ENCODE measurements at places on chromosomes 3 and 15. TPM values are rescaled to one million over a fixed set of nuclear protein-coding genes. Genes with fewer than 3 reads are reported as not detected.

DNA sequence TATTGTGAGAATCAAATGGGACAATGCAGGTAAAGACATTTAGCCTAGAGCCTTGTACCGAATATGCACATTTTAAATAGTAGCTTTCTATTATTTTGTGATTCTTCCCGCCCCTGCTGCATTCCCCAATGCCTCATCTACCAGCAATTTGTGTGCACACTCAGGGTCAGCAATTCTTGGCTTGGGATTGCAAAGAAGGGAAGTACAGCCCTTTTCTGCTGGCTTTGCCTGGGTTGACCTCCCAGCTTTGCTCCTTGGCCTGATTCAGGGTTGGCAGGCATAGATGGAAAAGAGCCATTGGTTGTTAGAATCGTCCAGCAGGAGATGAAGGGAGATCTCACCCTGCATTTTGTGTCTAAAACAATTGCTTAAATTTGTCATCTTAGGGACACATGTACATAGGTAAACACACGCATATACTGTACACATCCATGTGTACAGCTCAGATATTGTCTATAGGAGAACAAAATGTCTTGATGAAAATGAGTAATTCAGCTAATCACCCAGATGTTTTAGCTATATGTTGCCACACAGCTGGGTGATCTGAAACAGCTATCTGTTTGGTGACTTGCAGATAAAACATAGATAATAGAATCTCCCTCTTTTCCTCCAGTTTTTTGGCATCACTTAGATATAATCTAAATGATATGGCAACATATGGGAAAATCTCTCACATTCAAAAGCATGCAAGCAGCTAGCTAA, 340.9 kb upstream of the TBL1XR1 start:
- H3K4me3 ChIP-seq, result no peak overlapping the region
- H3K4me1 ChIP-seq, result peaks cover 22% of the 10 kb centered on the region
- no peak for DNase-seq
- peak overlapping the region; percentile 65 for H3K27ac ChIP-seq
- no peaks in the 10 kb centered on the region for H3K36me3 ChIP-seq
- no peaks in the 10 kb centered on the region for H3K27me3 ChIP-seq

SLC15A2 gene
- 13.2 TPM for total RNA-seq

DNA sequence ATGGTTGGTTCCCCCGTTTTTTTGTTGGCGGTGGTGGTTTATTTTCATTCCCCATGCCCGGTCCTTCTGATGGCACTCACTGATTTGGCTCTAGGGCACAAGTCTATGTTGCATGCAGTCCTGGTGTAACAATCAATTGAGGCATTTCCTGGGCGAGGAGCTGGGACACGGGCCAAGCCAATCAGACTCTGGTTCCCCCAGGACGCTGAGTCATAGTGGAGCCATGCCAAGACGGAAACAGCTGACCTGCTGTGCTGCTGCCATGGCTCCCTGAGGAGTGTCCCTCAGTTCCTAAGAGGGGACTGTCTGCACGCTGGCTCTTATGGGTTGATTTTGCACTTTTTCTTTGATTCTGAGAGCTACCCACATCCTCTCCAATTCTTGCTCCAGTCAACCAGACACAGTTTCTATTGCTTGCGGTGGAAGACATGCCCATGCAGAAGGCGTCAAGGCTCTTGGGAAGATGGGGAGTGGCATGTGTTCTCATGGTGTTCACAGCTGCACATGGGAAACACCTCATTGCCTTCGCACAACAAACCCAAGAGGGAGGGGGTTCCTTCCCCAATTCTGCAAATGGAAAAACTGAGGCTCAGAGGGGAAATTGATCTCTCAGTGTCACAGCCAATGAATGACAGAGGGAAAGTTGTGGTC, 28.3 kb upstream of the ALDH1L1 start:
- no peaks in the 10 kb centered on the region for H3K36me3 ChIP-seq
- no peaks in the 10 kb centered on the region for H3K4me1 ChIP-seq
- no peak overlapping the region for H3K4me3 ChIP-seq
- no peaks in the 10 kb centered on the region for H3K27me3 ChIP-seq

- H3K27ac ChIP-seq, result no peak overlapping the region
- DNase-seq, result no peak
- no peaks in the 10 kb centered on the region for H3K4me1 ChIP-seq
- no peak overlapping the region for H3K4me3 ChIP-seq
- H3K27me3 ChIP-seq, result no peaks in the 10 kb centered on the region
Observed at GRCh38 chr3:105222568-105223093, 144.1 kb upstream of the ALCAM start.

PRICKLE2 gene
- total RNA-seq, result 6.5 TPM

GRCh38 chr15:38864122-38864521, 299.5 kb upstream of the RASGRP1 start:
- DNase-seq, result no peak
- H3K4me3 ChIP-seq, result no peak overlapping the region
- no peaks in the 10 kb centered on the region for H3K27me3 ChIP-seq
- H3K36me3 ChIP-seq, result no peaks in the 10 kb centered on the region
- no peak overlapping the region for H3K27ac ChIP-seq
- no peaks in the 10 kb centered on the region for H3K4me1 ChIP-seq

SLC7A14 gene
- total RNA-seq, result not detected

- H3K27ac ChIP-seq, result no peak overlapping the region
- H3K36me3 ChIP-seq, result peaks cover 1% of the 10 kb centered on the region
- peaks cover 19% of the 10 kb centered on the region for H3K4me1 ChIP-seq
- peak overlapping the region; percentile 64 for H3K4me3 ChIP-seq
Observed at GRCh38 chr3:128497305-128498126, 4.5 kb upstream of the GATA2 start.

DNA sequence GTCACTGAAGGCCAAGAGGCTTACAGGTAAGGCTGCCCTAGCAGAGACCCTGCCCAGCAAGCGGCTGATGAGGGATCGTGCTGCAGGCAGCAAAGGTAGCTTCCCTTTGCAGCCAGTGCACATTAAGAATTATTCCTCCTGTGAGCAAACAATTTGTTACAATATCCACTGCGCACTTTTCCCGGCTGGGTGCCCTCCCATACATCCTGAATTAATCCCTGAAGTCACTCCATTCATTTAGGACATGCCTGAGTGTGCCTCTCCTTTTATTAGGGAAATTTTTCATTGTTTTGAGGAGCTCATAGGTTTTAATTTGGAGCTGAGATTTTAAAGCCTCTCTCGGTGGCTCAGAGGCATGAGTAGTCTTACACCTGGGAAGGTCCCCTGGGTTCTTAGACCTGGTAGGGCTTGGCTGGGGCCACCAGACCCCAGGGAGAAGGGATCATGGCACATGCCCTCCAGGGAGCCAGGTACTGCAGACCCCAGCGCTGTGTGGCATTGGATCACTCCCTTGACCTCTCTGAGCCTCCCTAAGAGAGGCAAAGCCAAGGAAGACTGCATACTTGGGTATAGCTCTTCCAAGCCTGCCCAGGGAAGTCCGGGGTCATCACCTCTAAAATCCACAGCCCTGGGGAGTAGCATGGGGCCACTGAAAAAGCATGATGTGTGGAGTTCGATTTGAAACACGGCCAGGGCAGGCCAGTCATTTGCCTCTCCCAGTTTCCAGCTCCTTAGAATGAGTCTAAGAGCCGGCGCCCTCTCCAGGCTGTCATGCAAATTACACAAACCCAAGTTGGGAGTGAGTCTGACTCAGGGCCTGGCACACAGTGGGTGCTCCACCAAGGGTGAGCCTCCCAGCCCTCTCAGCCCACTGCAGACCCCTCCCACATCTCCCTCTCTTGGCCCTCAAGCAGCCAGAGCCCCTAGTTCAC, 151.9 kb upstream of the LINGO1 start:
- H3K27ac ChIP-seq, result no peak overlapping the region
- no peak overlapping the region for H3K4me3 ChIP-seq
- no peak for DNase-seq
- H3K27me3 ChIP-seq, result no peaks in the 10 kb centered on the region
- no peaks in the 10 kb centered on the region for H3K4me1 ChIP-seq

DNA sequence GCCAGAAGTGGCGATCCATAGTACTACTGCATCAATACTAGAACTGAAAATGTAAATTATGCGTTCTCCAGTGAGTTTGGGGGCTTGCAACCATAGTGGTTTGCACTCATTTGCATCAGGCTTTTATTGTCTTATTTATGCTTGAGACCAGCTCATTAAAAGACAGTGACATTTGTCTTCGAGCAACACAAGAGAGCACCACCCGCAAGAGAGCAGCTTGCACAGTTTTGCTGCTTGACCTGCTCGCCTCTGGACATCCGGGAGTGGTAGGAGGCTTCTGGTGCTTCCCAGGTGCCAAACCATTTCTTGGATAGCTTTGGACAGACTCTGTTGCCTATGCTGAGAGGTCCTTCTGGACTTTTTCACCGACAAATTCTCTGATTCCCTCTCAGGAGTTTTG, 294.6 kb downstream of the MEX3B start:
- no peak overlapping the region for H3K27ac ChIP-seq
- no peaks in the 10 kb centered on the region for H3K4me1 ChIP-seq
- DNase-seq, result no peak
- H3K27me3 ChIP-seq, result no peaks in the 10 kb centered on the region
- H3K4me3 ChIP-seq, result no peak overlapping the region

GRCh38 chr15:57915827-57916531, 149.5 kb downstream of the ALDH1A2 start:
- H3K36me3 ChIP-seq, result no peaks in the 10 kb centered on the region
- no peak overlapping the region for H3K27ac ChIP-seq
- H3K4me3 ChIP-seq, result no peak overlapping the region
- H3K4me1 ChIP-seq, result no peaks in the 10 kb centered on the region

ALDH1A2 gene
- 15.0 TPM for total RNA-seq

GRCh38 chr15:28184166-28184565, 85.1 kb upstream of the OCA2 start:
- DNase-seq, result no peak
- H3K4me3 ChIP-seq, result no peak overlapping the region
- peaks cover 98% of the 10 kb centered on the region for H3K36me3 ChIP-seq
- H3K4me1 ChIP-seq, result no peaks in the 10 kb centered on the region
- H3K27ac ChIP-seq, result no peak overlapping the region

GRCh38 chr15:51114437-51115119, 19.9 kb upstream of the TNFAIP8L3 start:
- no peaks in the 10 kb centered on the region for H3K27me3 ChIP-seq
- no peak overlapping the region for H3K4me3 ChIP-seq
- no peaks in the 10 kb centered on the region for H3K36me3 ChIP-seq
- no peak for DNase-seq

DNA sequence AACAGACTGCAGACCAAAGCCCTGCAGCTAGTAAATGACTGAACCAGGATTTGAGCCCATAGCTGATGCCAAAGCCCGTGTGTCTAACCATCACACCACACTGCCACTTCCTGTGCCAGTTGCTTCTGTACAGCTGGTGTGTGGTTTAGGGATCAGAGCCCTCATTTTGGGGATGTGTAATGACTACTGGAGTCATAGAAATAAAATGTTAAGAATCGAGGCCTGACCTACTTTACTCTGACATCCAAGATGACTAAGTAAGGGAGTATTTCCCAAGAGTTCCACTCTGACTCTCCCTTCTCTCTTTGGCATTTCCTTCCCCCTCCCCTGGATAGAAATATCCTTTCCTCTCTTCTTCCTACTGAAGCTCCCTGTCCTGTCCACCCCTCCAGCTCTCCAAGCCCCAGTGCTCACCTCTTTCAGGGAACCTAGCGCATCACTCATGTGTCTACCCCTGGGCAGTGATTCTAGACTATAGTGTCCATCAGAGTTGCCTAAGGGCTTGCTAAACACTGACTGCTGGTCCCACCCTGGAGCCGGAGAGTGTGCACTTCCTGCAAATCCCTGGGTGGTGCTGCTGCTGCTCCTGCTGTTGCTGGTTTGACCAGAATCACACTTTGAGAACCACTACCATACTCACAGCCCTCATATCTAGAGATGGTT, 53.8 kb downstream of the MGLL start:
- peak; percentile 32 for DNase-seq
- no peaks in the 10 kb centered on the region for H3K36me3 ChIP-seq
- H3K27ac ChIP-seq, result peak overlapping the region; percentile 51
- peaks cover 20% of the 10 kb centered on the region for H3K4me1 ChIP-seq
- no peak overlapping the region for H3K4me3 ChIP-seq
